ENCODE measurements at places on chromosomes 12 and 14.

DNA sequence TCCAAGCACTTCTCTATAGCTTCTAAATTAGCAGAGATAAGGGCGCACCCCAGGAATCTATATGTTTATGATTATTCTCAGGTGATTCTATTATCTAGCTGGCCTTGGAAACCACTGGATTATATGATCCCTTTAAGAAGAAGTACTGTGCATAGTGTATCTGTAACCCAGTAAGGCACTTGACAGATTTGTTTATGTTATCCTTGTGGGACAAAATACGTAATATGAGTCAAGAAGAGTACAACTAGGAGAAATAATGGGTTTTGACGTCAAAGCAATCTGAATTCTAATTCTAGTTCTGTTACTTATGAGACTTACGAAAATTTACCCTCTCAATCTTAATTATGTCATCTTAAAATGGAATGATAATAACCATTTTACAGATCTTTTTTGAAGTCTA lies 259.6 kb upstream of the NAV3 start:
- DNase-seq, result no peak

DNA sequence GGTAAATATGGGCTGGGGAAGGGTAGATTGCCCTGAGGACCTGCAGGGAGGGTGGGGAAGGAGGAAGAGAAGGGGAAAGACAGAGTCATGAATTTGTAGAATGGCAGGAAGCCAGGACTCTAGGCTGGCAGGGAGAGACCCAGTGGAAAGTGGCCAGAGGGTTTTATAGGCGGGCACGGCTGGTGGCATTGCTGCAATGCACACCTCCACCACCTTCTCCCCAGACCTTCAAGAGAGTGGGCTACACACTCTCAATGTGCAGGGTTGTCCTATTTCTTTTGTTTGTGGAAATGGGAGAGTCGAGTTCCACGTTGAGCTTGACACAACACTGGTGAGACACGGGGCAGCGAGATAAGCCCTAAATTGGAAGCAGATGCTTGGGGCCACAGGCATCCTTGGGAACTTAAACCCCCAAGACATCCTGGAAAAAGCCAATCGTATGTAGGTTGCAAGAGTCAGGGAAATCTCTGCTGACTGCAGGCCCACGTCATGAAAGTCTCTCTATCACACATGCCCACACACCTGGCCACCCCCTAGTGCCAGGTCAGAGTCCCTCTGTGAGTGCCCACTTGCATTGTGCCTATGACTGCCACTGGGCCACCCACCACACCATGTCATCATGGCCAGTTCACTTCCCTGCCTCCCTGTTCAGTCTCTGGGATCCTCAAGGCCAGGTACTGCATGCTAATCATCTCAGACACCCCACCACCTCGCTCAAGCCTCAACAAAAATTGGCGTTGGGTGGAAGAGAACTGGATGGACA lies 38.0 kb upstream of the BDKRB2 start:
- no peak for DNase-seq

- no peak for DNase-seq
Observed at GRCh38 chr14:58082491-58083098, 69.4 kb downstream of the ARMH4 start.

DNA sequence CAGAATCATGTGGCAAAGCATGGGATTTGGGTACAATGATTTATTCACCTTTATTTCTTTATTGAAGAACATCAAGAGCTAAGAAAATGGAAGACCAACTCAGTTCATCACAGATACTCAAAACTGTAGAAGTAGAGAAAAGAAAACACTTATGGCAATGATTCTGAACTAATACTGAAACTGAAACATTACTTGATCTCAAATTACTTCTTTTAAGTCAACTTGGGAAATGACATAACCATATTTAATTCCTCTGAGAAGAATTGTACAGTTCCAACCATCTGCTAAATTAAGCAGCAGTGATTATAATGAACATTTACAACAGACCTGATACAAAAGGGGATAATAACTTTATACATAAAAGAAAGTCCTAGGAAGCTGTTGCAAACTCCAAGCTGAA lies 466.5 kb downstream of the TMTC2 start:
- DNase-seq, result no peak

- no peak for DNase-seq
Observed at GRCh38 chr14:66361013-66361412, 125.2 kb upstream of the CCDC196 start.

GRCh38 chr14:74271365-74271764 lies 31.4 kb downstream of the ABCD4 start:
- DNase-seq, result no peak

- DNase-seq, result no peak
Observed at GRCh38 chr12:24630856-24631255, 318.0 kb downstream of the BCAT1 start.

DNA sequence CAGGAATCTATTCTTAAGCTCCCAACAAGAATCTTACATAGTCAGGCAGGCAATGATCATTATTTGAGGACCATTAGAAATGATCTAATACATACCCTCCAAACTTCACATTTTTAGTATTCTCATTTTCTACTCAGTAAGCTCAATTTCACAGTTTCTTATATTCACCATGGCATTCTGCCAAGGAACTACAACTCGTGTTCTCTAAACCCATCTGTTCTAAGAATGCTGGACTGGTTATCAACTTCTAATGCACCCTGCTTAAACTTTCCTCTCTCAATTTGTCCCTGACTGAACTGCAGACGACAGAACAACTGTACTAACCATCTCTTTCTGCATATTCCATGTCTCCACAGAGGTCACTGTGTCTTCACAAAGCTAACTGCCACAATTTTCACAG lies 58.6 kb downstream of the GXYLT1 start:
- no peak for DNase-seq

GRCh38 chr12:110577864-110578693 lies 5.0 kb downstream of the PPTC7 start:
- DNase-seq, result no peak

DNA sequence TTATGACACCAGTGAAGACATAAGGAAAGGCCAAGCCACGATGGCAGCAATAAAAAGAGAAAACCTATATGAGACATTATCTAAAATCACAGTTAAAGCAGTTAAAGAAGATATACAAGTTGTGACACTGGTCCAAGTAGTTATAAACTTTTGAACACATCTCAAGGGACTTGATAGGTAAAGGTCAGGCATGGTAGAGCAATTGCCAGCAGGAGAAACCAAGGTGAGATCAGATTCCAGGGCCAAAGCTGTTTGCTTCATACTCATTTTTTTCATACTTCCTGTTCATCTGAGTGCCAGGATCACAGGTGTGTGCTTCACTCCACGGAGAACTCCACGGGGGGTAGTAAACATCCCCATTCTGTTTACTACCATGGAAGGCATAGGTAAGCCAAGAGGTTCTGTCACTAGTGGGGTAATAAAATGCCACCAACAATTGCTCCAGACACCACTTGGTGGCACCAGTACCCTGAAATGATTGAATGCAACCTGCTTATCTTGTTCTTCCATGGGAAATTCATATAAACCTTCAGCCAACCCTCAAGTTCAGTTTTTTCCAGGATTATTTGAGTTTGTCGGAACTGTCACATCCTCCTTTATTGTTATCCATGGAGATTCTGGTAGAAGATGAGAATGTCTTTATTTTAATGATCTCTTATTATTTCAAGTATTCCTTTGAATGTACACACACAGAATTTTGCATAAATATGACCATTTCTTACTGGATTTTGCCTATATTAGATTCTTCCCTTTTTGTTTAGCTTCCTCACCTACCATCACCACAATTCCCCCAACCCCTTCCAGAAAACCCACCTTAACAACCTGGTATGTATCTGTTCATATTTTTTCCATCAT lies 59.2 kb upstream of the TSPAN8 start:
- no peak for DNase-seq

DNA sequence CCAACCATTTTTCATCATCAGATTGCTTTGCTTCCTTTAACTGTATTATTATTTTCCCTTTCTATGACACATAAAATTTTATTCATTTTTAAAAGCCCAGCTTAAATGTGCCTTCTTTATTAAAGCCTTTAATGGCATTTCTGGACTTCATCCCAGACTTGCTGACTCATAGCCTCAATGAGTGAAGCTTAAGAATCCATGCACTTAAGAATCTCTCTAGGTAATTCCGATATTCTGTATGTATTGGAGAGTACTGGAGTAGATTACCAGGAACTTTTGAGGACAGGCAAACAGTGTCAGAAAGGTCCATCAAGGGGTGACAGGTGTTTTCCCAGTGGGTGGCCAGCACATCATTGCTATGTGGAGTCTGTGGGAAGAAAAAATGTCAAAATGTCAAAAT lies 107.9 kb downstream of the PTPRQ start:
- DNase-seq, result no peak

- DNase-seq, result no peak
Observed at GRCh38 chr12:75135026-75135425, 74.6 kb downstream of the KCNC2 start.

DNA sequence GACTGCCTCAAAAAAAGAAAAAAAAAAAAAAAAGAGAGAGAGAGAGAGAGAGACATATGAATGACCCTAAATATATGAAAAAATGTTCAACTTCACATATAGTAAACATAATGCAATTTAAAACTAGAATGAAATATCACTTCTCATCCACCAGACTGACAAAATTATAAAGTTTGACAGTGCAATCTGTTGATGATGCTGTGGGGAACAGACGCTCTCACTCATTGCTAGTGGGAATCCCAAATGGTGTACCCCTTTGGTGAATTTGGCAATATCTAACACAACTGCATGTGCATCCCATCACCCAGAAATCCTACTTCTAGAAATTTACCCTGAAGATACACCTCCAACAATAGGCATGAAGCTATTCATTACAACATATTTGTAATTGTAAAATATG lies 2.3 kb upstream of the GSG1 start:
- no peak for DNase-seq

GRCh38 chr14:20428010-20428365 lies 8.0 kb downstream of the KLHL33 start:
- DNase-seq, result no peak

DNA sequence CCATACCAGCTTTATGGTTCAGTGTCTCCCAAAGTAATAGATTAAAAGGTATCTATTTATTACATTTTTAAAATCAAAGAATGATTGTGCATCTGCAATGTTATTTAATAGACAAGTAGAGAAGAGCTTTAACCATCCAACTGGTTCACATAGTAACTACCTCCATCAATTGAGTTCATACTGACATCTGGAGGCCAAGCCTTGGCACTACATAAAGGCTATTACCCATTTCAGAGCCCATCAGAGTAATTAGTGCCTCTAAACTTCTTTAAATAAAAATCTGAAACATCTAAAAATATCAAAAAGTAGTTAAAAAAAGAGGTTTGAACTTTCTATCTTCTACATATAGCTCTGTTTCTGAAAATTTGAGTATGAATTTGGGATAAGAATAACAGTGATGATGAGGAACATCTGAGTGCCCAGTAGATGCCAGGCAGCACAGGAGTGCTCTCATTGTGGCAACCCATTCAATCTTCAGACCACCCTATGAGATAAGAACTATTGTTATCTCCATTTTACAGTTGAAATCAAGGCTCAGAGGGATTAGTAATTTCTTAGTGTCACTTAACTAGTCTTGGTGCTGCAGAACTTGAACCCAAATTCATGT lies 132.9 kb upstream of the DAAM1 start:
- DNase-seq, result peak; percentile 6

DNA sequence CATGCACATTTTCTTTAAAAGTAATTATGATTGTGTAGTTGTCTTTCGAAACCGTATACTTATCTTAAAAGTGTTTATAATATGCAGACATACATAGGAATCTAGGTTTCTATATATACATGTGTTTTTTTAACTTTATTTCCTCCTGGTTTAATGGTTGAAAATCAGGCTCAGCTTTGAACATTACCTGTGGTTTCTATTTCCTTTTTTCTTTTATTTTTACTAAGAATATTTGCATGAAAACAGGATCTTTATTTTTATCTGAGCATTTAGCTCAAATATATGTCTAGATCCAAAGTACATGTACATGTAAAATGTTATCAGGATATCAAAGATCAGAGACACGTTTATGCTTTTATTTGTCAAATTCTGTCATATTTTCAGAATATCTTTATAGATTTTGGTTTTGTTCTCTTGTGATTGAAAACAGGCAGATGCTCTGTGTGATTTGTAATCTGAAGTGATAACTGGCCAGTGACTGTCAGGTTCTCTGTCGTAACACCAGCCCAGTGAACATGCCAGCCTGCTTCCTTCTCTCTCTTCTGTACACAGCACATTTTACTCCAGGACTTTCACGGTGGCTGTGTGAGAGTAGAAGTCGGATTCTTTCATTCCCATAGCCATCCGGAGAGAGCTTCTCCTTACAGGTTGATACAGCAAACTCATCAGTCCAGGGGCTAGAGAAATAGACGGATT lies 13.7 kb downstream of the TCTN1 start:
- no peak for DNase-seq

DNA sequence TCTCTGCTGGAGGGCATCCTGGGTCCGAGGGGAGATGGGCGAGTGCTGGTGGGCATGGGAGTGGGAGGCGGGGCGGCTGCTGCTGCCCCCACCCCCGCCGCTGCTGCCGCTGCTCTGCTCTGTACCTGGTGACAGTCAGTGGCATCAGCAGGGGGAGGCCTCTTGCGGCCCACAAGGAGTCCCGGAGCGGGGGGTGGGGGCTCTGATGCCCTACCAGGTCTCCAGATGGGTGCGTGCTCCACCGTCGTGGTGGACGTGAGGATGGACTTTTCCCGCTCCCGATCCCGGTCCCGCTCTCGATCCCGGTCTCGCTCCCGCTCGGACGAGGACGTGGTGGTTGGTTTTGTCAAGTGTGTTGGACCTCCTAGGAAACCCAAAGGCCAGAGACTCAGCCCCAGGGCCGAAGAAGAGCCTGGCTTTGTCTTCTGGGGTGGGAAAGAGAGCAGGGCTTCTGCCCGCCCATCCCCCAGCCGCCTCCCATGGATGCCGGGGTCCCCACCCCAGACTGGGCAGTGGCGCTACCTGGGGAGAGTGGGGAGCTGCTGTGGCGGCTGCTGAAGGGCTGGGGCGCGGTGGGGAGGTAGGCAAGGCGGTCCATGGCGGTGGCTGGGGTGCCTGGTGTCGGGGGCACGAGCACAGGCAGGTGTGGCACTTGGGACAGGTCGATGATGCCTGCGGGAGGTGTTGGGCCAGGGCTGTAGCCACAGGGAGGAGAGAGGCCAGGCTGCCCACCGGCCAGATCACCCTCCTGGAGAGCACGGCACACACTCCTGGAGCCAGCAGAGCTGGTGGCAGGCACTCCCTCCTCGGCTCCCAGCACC lies 45.4 kb downstream of the RFLNA start:
- no peak for DNase-seq

Data from T follicular helper cell (primary cell).